Kidney epithelial cell (primary cell): ENCODE measurements at places on chromosomes 2 and 18.
A peak's percentile ranks its signal among the peaks of the same experiment; 100 is the strongest.

DNA sequence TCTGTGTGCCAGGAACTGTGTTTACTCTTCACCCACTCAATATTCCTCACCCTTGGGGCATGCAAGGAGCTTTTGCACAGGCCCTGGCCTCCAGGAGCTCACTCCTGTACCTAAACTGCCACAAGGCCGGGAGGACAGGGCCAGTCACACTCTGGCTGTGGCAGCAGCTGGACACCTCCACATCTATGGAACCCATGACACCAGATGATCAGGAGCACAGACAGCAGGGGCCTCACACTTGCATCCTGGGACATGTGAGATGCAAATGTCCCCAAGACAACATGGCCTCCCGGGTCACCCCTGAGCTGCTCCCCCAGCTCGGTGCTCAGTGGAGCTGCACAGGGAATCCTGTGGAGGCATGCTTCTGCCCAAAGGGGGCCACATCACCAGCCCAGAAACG is 61.8 kb upstream of the SLC66A3 start:
- no peak for DNase-seq

GRCh38 chr18:4636967-4637366 is 181.9 kb upstream of the DLGAP1 start:
- peak; percentile 31 for DNase-seq

DNA sequence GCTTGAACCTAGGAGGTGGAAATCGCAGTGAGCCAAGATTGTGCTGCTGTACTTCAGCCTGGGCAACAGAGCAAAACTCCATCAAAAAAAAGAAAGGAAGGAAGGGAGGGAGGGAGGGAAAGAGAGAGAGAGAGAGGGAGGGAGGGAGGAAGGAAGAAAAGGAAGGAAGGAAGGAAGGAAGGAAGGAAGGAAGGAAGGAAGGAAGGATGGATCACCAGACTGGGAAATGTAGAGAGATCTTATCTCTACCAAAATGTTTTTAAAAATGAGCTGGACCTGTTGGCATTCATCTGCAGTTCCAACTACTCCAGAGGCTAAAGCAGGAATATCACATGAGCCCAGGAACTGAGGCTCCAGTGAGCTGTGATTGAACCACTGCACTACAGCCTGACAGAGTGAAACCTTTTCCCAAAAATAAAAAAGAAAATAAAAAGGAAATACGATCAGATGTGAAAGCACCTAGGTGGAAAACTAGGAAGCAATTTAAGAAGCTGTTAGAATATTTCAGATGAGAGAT is 239.4 kb downstream of the CDH7 start:
- no peak for DNase-seq

DNA sequence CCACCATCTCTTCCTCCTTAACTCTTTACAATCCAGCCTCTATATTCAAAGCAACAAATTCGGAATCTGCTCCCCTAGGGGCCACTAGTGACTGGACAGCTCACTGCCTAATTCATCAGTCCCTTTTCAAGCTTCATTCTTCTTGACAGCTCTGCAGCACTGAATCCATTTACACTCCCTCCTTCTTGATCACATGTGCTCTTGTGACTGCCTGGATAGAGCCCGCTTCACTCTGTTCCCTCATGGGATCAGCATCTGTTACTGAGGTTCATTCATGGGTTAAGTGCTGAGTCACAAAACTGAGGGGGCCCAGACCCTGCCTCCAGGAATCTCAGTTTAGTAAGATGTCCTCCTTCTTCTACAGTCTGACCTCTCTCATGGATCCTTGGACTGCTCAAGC is 81.5 kb downstream of the CYRIA start:
- no peak for DNase-seq

GRCh38 chr2:3432067-3432466 is 52.6 kb downstream of the TRAPPC12 start:
- no peak for DNase-seq

- no peak for DNase-seq
Observed at GRCh38 chr2:238927746-238928519, 80.0 kb downstream of the TWIST2 start.
